ENCODE measurements at places on chromosomes 6 and 20.
A peak's percentile ranks its signal among the peaks of the same experiment; 100 is the strongest.

- no peaks in the 10 kb centered on the region for H3K4me1 ChIP-seq
- H3K36me3 ChIP-seq, result no peaks in the 10 kb centered on the region
- no peak for DNase-seq
- no peak overlapping the region for H3K27ac ChIP-seq
- H3K27me3 ChIP-seq, result no peaks in the 10 kb centered on the region
- H3K4me3 ChIP-seq, result no peak overlapping the region
Observed at GRCh38 chr20:54560357-54560756, 85.0 kb downstream of the DOK5 start.

- H3K4me1 ChIP-seq, result no peaks in the 10 kb centered on the region
- no peak overlapping the region for H3K27ac ChIP-seq
- no peaks in the 10 kb centered on the region for H3K36me3 ChIP-seq
- H3K27me3 ChIP-seq, result no peaks in the 10 kb centered on the region
Observed at GRCh38 chr6:80234908-80235307, 128.4 kb downstream of the BCKDHB start.

DNA sequence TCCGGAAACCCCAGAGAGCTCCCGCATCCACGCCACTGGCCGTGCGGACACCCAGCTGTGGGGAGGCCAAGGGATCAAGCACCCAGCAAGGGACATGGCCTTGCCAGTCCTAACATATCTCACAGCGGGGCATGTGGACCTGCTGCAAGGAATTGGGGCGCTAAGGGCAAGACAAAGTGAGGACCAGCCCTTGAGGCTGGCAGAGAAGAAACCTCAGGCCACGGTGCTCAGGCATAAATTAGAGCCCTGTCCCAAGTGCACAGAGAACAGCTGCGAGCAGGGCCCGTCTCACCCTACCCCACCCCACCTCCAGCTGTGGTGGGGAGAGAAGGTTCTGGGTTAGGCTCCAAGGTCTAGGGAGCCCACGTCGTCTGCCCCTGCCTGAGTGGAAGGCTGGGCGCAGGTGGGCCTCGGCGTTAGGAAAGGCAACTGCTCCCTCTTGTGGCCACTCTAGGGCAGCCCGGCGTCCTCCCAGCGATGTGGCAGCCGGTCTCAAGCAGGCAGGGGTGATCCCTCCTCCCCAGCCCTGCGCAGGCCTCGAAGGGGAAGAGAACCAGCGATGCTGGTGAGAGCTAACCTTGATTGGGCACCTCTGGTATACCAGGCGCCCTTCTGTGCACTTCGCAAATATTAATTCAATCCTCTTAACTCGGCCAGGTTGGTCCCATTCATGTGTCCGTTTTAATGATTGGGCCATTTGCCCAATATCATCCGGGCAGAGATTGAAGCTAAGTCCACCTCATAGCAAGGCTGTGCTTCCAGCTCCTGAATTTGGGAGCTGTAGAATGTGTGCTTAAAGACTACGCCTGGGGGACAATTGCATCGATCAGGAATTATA is 235.8 kb downstream of the NFATC2 start:
- no peaks in the 10 kb centered on the region for H3K36me3 ChIP-seq
- no peaks in the 10 kb centered on the region for H3K4me1 ChIP-seq
- H3K27ac ChIP-seq, result no peak overlapping the region
- H3K4me3 ChIP-seq, result no peak overlapping the region
- H3K27me3 ChIP-seq, result no peaks in the 10 kb centered on the region

DNA sequence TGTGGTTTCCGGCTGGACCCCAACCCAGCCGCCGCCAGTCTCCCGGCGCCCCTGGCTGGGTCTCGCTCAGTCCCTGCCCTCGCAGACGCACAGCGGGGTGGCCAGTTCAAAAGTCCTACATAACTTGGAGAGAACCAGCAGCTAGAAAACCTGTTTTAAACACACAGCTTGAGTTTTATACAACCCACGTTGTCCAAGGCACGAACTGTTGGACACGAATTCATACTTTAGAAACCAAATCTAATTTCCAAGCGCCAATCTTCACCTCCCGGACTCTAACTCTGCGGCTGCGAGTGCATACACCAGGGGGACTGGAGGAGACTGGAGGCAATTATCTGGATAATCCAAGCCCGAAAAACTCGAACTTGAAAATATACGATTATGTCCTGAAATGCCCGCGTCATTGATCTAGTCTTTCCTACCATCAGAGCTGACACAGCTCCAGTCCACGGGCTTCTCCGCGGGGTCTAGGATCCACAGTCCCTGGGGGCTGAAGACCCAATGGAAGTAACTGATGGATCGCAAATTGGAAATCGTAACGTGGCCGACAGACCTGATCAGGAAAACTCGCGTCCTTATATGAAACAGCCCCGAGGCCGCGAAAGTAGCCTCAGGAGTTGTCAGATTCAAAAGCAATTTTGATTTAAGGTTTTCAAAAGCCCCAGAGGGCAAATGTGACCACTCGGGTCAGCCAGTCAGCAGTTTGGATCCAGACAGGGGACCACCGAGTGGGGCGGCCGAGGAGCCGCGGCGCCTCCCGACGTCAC is 843 bp upstream of the HEY2 start:
- no peaks in the 10 kb centered on the region for H3K36me3 ChIP-seq
- no peaks in the 10 kb centered on the region for H3K27me3 ChIP-seq
- no peaks in the 10 kb centered on the region for H3K4me1 ChIP-seq
- no peak for DNase-seq
- H3K27ac ChIP-seq, result peak overlapping the region; percentile 94
- peak overlapping the region; percentile 55 for H3K4me3 ChIP-seq

GRCh38 chr20:53352727-53353440 is 240.8 kb downstream of the ZNF217 start:
- no peak for DNase-seq
- H3K27ac ChIP-seq, result no peak overlapping the region
- no peaks in the 10 kb centered on the region for H3K27me3 ChIP-seq
- no peak overlapping the region for H3K4me3 ChIP-seq

Data from pancreas (tissue), 10 donors.